Astrocyte (in vitro differentiated cells and primary cell): ENCODE measurements at places on chromosomes 5 and 9.

- DNase-seq: no peak
These were observed 329.1 kb downstream of the SH3GL2 start for GRCh38 chr9:17907779-17908508.

DNA sequence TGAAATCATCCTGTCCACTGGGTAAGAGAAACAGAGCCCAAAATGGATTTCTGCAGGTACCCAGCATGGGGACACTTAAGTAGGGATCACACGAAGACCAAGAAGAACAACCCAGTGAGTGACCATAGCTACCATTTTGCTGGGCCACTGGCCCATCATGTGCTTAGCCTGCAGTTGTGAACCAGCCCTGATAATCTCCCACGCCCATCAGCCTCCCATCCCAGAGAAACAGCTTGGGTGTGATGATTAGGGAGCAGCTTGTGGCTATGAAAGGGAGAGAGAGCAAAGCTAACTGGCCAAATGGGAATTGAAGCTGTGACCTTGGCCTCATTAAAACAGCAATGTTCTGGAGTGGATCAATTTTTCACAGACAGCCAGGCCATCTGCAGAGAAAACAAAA, 138.5 kb downstream of the SLC24A2 start:
- no peak for DNase-seq

DNA sequence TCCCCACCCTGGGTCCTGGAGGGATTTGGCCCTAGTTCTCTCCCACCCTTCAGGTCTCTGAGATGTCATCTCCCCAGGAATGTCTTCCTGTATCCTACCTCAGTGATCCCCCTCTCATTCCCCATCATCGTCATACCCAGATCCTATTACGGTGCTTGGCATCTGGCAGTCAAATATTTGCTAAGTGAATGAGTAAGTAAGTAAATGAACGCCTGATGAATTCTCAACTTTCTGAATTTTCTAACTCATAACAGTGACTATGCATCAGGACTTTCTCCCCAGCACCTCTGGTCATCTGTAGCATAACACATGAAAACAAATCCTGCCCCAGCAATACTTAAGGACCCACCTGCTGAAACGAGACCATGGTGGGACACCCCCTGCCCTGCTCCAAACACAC, 244.2 kb downstream of the EBF1 start:
- DNase-seq: no peak

GRCh38 chr5:80925931-80926330, 34.2 kb upstream of the RASGRF2 start:
- DNase-seq: no peak

GRCh38 chr9:129455151-129455995, 165.5 kb downstream of the C9orf50 start:
- DNase-seq: no peak

- peak; percentile 82 for DNase-seq
These were observed 63.7 kb downstream of the MLLT3 start for GRCh38 chr9:20558566-20559016.

DNA sequence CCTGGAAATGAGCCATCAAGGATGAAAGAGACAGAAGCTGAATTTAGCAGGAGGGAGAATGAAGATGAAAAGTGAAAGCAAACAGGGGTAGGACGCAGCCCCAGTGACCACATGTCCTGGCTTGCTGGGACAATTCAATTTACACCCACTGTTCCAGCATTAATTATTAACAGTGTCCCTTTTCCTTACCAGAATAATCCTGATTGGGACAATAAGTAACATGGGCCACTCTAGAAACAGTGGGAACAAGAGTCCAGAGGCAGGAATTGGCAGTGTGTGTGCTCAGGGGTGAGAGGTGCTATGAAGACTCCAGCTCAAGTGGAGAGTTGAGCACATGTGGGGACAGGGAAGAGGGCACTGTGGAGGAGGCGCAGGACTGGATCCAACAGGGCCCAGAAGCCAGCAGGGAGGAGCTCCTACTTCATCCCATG, 147.1 kb downstream of the C5orf15 start:
- no peak for DNase-seq

GRCh38 chr9:134239130-134239903, 75.0 kb upstream of the RNU6ATAC start:
- DNase-seq: no peak

GRCh38 chr9:4334410-4334813, 34.5 kb upstream of the GLIS3 start:
- peak; percentile 54 for DNase-seq

DNA sequence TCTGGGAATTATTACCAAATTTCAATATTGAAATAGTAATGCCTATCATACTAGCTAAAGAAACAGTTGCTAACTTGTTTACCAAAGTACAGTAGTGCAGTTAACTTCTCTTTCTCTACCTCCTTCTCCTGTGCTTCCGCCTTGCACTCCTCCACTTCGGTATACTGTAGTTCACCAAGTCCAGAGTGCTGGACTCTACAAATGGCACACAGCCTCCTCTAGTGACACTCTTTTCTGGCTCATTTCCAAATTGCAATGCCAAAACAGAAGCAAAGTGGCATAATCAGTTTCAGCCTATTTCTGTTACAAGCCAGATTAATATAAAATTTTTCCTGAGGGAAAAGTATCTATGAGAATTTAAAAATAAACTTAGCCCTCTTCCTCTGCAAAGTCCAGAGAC, 86.0 kb upstream of the RASGRF2 start:
- DNase-seq: no peak

- DNase-seq: no peak
These were observed 395.2 kb downstream of the BNC2 start for GRCh38 chr9:16475257-16475656.

- DNase-seq: no peak
These were observed 11.7 kb downstream of the MLLT3 start for GRCh38 chr9:20610591-20610990.

DNA sequence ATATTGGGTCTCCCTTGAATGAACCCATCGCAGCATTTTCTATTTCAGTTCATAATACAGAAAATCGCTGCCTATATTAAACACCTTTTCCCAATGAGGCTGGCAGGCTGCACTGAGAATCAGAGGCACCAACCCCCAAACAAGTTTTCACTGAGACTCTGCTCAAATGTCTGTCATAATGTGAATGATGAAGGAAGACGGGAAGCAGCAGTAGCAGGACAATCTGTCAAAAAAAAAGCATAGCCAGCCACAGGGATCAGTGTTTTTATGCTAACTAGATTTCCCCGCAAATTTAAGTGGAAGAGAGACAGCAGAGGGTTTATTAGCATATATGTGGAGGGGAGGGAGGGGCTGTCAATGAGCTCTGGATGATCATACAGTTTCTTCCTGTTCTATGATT, 162.7 kb upstream of the PDE4D start:
- DNase-seq: no peak

GRCh38 chr5:1421521-1422341, 23.5 kb downstream of the SLC6A3 start:
- no peak for DNase-seq

DNA sequence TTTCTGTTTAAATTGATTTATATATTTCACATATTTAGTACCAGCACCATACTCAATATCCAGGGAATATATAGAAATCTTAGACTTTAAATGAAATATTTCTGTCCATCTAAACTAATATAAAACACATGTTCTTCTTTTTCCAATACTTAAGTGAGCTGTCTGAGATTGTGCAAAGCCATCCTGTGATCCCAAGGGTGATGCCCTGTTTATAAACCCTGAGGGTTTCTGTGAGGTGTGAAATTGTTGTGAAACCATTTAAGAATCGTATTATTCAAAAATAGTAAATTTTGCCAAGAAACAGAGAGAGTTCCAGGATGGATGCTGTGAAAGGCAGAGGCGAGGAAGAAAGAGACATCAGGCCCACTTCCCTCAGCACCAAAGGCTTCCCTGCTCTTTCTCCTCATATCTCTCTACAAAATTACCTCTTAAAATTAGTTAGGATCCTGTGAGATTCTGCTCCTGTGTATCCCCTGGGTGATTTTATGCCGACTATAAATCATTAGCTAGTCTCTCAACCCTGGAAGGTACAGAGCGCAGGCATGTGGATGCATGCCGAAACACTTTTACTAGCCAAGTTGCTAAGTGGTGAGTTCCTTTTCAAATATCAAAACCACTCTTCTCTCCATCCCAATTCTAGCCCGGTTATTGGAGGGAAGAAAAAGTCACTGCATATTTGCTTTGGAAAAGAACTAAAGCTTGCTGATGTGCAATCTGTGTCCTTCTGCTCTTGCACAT, 183.0 kb downstream of the GLIS3 start:
- no peak for DNase-seq

DNA sequence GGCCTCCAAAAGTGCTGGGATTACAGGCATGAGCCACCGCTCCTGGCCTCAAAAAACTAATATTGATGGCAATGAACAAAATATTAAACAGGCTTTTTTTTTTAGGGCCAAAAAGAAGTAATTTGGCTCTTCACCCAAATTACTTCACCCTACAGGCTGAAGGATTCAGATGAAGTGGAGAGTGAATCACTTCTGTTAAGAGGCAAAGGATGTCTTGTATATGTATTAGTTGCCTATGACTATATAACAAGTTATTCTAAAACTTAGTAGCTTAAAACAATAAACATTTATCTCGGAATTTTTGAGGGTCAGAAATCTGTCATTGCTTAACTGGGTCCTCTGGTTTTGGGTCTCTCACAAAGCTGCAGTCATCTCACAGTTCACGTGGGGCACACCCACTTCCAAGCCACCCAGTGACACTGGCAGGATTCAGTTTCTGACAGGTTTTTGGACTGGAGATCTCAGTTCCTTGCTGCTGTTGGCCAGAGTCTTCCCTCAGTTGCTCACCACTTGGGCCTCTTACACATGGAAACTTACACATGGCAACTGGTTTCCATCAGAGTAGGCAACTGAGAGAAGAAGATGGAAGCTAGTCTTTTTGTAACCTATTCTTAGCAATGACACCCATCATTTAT, 66.7 kb downstream of the IQGAP2 start:
- DNase-seq: peak; percentile 20
